T-helper 1 cell treated with Interleukin-12 subunit alpha and Interleukin-12 subunit beta and Interleukin-4 antibody, amounts not matched to agents 30 ng/mL and 1 ng/mL, for 36 hours (primary cell): ENCODE measurements at places on chromosomes 3 and 15. TPM values are rescaled to one million over a fixed set of nuclear protein-coding genes. Genes with fewer than 3 reads are reported as not detected.

A4GNT gene
- not detected in 2 replicates for total RNA-seq

PODXL2 gene
- 3.8 and 3.9 TPM in 2 replicates for total RNA-seq

CHRM5 gene
- not detected in 2 replicates for total RNA-seq

GRM7 gene
- total RNA-seq = not detected in 2 replicates

ASB14 gene
- total RNA-seq = not detected in 2 replicates

AADACL2 gene
- not detected in 2 replicates for total RNA-seq

SYNPR gene
- total RNA-seq = not detected in 2 replicates

WDR93 gene
- not detected in 2 replicates for total RNA-seq

IGDCC3 gene
- not detected in 2 replicates for total RNA-seq

CPNE4 gene
- 0.10 and 0.27 TPM in 2 replicates for total RNA-seq

CA12 gene
- total RNA-seq = not detected in 2 replicates

ACKR2 gene
- total RNA-seq = 1.6 and 2.7 TPM in 2 replicates

CCDC54 gene
- total RNA-seq = not detected in 2 replicates

EIF4A2 gene
- 359 and 368 TPM in 2 replicates for total RNA-seq
